ENCODE measurements at places on chromosomes 6 and 20.

- peak; percentile 62 for DNase-seq
These were observed 23.1 kb upstream of the MROH8 start for GRCh38 chr20:37202267-37202943.

GRCh38 chr6:36333931-36334725 lies 2.6 kb downstream of the BNIP5 start:
- no peak for DNase-seq

DNA sequence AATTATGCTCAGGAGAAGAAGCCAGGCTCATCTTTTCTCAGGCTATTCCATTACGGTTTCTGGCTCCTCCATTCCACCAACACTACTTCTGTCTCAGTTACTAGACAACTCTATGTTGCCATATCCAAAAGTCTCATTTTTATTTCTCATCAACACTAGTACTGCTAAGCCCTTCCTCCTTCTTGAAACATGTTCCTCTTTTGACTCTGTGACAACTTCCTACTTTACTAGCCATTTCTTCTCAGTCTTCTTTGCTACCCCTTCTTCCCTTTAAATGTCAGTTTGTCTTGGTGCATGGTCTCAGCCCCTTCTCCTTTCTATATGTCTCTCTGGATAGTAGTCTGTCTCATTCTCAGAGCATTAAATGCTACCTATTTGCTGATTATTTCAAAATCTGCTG lies 7.1 kb upstream of the ADGRG6 start:
- DNase-seq = peak; percentile 96

DNA sequence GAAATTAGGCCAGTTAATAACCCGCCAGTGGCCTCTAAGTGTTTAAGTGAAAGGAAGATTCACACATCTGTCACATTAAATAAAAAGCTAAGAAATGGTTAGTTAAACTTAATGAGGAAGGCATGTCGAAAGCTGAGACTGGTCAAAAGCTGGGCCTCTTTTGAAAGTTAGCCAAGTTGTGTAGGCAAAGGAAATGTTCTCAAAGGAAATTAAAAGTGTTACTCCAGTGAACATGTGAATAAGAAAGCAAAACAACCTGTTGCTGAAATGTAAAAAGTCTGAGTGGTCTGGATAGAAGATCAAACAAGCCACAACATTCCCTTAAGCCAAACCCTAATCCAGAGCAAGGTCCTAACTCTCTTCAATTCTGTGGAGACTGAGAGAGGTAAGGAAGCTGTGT lies 10.9 kb upstream of the MTRF1L start:
- DNase-seq = no peak

DNA sequence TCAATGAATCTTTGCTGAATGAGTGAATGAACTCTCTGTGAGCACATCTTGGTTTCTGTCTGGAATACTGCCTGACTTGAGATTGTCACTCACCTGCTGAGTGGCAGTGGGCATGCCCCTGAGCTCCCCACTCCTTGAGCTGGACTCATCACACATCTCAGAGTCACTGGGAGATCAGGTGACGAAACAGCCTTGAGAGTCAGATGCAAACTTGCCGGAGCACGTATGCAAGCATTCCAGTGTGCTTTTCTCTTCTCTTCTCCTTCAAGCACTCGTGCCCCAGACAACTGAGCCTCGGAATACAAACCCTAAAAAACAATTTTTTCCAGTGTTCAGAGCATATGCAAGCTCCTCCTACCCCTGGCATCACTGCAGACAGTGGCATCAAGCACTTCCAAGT lies 9.4 kb upstream of the BMP7 start:
- no peak for DNase-seq

- DNase-seq = no peak
These were observed 261.5 kb downstream of the EYA4 start for GRCh38 chr6:133502441-133503335.

GRCh38 chr6:25972128-25972527 lies 9.5 kb downstream of the TRIM38 start:
- no peak for DNase-seq

- DNase-seq = no peak
These were observed 124.1 kb upstream of the DST start for GRCh38 chr6:56766806-56767178.

GRCh38 chr20:25632940-25633790 lies 9.4 kb upstream of the NANP start:
- DNase-seq = no peak

- DNase-seq = no peak
These were observed 121.2 kb downstream of the SGK1 start for GRCh38 chr6:134196568-134197193.

DNA sequence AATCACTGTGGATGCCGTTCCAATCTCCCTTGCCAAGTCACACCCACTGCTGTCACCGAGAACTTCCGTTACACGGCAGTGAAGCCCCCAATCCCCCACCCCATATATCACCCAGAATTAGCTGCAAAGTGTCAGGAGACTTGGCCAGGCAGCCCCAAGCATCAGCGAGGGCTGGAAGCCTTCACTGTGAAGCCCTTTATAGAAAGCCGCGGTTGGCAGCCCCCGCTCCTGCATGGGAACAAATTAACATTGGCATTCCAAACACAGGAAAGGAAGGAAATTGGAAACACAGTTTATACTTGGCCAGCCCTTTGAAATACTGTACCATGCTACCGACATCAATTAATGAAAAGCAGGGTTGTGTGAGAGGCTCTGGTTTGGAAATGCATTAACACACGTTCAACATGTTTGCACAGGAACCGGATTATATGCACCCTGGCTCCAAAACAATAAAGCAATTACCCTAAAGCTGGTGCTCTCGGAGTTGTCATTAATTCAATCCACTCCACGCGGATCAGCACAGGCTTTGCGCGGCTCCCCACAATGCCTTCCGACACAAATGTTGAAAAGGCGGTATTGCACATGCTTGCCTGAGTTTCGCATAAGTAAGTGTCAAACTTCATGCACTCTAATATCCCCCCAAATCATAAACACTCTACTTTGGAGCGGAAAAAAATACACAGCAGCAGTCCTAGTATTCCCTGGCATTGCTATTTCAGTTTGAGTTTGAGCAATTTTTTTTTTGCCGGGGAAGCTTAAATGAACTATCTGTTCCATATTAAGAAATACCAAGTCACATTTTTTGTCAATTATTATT lies 7.1 kb downstream of the BMP7 start:
- DNase-seq = no peak

DNA sequence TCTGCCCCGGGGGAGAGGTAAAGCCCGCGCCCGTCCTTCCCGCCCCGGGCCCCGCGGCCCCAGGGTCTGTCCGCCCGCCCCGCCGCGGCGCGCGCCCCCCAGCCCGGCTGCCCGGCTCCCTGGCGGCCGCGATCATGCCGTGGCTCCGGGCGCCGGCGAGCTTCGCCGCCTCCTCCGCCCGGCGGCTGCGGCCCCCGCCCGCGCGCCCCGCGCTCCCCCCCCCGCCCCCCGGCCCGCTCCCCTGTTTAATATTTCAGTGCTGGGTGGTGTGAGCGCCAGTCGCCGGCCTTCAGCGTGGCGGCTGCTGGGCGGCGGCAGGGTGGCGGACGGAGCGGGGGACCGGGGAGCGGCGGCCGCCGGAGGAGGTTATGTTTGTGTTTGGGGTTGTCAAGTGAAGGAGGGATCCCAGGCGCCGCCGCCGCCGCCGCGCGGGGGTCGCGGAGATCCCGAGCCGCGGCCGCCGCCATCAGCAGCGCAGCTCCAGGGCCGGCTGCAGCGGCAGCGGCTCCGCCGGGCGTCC lies at the start of gene HIVEP1:
TSS of gene HIVEP1 (plus strand) at position 275 of the 520 bp plus-strand sequence. CDS start 3,317 bp downstream, outside the sequence.
- DNase-seq = no peak

- DNase-seq = no peak
These were observed 362 bp downstream of the DUSP22 start for GRCh38 chr6:292506-293192.

DNA sequence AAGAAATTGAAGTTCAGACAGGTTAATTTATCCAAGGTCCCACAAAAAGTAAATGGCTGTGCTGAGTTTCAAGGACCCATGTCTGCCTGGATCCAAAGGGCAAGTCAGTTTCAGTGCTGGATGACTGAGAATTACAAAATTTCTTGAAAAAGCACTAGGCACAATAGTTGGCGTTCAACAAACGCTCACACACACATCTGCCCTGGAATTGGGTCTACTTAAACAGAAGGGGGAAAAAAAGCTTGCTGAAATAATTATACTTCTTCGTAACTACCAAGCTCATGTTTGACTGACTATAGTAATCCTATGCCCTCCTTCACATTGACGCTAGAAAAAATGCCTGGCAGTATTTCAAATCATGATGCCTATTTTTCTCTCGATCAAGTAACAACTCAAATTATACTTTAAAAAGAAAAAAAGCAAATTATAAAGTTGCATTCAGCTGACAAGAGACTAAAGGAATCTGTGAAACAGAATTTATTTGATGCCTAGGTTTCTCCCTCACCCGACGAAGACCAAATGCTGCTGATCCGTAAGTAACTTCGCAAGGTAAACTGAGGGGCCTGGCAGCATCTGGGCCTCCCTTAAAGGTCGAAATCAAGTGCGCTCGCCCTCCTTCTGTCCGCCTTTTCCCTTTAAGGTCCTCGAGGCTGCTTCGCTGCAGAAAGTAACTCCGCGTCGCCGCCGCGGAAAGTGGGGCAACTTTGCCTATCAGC lies 650 bp upstream of the CD2AP start:
- peak; percentile 23 for DNase-seq

DNA sequence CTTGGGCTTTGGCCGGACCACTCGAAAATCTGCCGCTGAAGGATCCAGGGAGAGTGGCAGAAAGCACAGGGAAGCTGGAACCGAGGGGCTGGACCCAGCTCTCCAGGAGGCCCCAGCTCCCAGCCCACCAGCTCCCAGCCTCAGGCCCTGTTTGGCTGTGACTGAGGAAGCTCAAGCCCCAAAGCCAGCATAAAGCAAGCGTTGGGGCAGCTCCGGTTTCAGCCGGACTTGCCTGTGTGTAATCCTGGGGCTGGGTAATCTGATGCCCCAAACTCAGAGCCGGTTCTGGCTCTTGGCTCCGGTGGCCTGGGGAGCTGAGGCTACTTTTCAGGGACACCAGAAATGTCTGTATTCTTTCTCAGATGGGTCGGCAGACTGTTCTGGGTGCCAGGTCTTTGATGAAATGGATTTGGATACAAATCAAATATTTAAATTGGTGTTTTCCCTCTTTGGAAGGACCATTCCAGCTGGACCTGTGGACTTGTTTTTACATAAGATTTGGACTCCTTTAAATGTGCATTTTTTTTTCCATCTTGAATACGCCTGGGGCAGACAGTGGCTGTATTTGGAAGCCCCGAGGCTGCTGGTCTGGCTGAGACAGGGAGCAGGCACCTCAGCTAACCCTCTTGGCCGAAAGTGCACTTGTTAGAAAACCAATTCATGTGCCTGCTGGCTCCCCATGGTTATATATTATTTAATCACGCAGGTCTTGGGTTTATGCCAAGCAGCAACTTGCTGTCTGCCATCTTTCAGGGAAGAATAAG lies 29.7 kb downstream of the RPP40 start:
- no peak for DNase-seq

DNA sequence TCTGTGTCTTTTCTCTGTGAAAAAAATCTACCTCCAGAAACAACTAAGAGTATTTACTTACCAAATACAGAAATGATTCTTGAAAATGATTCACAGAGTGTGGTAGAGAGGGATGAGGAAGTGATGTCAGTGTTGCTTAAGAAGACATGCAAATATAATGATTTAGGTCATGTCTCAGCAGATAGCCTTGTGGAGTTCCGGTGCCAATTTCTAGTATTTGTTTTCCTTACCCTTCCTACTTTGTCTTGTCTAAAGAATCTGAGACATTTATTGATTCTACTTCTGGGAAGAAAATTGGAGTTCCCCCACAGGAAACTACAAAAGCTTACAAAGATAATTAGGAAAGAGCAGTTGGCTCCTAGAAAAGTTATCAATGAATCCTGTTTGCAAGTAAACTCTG lies 68.8 kb downstream of the GJA1 start:
- peak; percentile 18 for DNase-seq

DNA sequence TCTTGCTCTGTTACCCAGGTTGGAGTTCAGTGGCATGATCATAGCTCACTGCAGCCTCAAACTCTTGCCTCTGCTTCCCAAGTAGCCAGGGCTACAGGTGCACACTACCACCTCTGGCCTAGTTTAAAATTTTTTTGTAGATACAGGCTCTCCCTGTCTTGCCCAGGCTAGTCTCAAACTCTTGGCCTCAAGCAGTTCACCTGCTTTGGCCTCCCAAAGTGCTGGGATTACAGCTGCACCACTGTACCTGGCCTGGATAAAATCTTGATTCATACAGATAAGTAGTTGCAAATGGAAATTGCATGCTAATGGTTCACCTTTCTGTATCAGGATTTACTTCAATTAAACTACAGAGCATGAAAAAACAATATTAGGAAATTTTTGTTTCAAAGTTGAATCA lies 4.2 kb downstream of the CD2AP start:
- no peak for DNase-seq

GRCh38 chr6:156832231-156832647 lies 55.1 kb downstream of the ARID1B start:
- DNase-seq = no peak

DNA sequence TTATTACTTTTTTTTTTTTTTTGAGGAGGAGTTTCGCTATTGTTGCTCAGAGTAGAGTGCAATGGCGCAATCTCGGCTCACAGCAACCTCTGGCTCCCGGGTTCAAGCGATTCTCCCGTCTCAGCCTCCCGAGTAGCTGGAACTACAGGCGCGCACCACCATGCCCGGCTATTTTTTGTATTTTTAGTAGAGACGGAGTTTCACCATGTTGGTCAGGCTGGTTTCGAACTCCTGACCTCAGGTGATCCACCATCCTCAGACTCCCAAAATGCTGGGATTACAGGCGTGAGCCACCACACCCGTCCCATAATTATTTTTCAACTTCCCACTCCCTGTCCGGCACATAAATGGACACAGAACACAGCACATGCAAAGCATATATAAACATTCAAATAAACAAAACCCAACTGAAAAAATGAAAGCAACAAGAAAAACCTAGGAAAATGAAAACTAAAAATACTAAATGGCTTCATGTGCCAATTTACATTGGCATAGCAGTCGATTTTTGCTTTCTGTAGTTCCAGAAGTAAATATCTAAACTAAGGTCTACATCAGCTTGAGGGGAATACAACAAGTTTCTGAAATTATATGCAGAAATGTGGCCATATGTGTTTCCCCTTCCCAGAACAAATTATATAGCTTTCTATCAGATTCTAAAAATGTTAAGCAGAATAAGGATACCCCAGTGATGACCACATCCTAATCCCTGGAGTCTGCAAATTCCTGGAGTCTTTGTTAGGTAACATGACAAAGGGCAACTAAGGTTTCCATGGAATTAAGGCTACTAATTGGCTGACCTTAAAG lies 113.9 kb downstream of the HFE start:
- DNase-seq = no peak

- DNase-seq = no peak
These were observed 9.8 kb upstream of the ZBP1 start for GRCh38 chr20:57630061-57630460.

GRCh38 chr6:69084746-69085335 lies 449.8 kb downstream of the ADGRB3 start:
- no peak for DNase-seq

DNA sequence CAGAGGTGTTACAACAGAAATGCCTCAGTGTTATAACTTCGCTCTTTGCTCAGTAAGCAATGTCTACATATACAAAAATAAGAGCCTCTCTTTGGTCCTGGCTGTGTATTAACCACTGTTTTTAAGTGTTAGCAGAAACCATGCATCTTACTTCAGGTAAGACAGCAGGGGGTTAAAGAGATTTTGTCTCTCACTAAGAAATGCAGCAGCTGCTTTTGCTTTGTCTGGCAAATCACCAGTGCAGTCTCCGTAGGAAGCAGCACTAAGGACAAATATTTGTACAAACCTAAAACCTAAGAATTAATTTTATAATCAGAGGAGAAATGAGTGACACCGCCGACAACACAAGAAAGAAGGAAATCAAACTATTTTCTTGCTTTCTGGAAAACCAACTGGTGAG lies 758 bp downstream of the SMIM28 start:
- DNase-seq = no peak

GRCh38 chr6:36715469-36715868 lies 17.8 kb downstream of the RAB44 start:
- DNase-seq = no peak
